ENCODE measurements at places on chromosomes 12 and 14.

DNA sequence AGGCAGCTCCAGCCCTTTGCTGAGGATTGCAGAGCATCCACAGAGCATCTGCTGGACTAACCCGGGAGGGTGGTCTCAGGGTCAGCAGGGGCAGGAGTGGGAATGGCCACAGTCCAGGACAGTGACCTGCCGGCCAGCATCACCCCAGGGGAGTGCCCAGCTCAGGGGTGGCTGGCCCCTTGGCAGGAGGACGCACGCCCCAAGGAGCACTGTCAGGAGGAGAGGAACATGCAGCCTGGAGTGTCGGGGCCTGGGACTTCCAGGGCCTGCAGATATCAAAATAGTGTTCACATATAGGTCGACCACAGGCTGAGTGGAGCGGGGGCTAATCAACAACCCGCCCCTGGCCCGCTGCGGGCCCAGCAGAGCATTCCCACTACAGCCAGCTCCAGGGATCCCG, 33.2 kb upstream of the TEX22 start:
- DNase-seq = no peak

DNA sequence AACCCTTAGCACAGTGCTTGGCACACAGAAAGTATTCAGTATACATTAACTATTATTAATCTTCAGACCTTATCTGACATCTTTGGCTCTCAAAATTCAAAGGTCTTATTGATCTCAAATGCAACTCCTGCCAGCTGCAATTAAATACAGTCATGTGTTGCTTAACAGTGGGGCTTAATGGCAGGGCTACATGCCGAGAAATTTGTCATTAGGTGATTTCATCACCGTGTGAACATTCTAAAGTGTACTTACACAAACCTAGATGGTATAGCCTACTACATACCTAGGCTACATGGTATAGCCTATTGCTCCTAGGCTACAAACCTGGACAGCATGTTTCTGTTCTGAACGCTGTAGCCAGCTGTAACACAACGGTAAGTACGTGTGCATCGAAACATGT, 156.3 kb upstream of the TMCC3 start:
- DNase-seq = no peak

- DNase-seq = no peak
These were observed 7.0 kb downstream of the CSRNP2 start for GRCh38 chr12:51076236-51076930.

DNA sequence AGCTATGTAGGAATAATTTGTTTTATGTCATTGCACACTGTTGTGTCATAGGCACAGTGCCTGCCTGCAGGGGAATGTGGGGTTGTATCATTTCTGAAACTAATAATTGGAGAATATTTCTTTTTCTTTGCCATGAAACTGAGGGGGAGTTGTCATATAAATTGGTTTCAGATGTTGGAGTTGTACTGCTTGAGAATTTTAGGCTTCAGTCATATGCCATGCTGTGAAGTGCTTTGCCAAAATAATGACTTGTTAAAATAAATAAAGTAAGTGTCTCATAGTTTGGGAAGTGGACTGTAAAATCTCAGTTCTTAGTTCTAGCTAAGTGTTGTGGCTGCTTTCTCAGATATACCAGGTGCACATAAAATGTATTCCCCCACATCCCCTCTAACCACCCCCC, 116.8 kb downstream of the DAAM1 start:
- DNase-seq = no peak

GRCh38 chr14:75879031-75879430, 102.8 kb downstream of the TGFB3 start:
- DNase-seq = no peak

GRCh38 chr12:67270622-67271021, 1.5 kb downstream of the CAND1 start:
- no peak for DNase-seq

DNA sequence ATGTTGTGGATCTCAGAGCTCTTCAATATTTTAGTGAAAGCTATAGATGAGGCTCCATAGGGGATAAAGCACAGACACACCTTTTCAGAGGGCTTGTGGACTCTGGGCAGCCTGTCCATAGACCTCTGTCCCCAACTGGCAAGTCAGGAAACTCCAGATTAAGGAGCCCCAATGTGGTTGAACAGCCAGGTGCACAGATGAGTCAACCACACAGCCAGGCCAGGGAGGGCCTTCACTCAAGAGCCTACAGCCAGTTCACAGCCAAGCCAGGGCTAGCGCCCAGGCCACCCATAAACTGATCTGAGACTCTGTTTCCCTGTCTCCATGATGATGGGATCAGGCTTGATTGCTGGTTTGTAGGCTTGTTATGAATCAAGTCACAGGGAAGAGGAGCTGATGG, 1.0 kb upstream of the BDKRB2 start:
- DNase-seq = no peak

GRCh38 chr12:126182619-126183236, 1117.5 kb downstream of the AACS start:
- no peak for DNase-seq

GRCh38 chr14:99905121-99905520, 111.9 kb downstream of the EML1 start:
- no peak for DNase-seq

GRCh38 chr14:52848626-52849025, 57.2 kb upstream of the GNPNAT1 start:
- no peak for DNase-seq

GRCh38 chr12:2982361-2982760, 23.2 kb downstream of the TEAD4 start:
- DNase-seq = no peak

DNA sequence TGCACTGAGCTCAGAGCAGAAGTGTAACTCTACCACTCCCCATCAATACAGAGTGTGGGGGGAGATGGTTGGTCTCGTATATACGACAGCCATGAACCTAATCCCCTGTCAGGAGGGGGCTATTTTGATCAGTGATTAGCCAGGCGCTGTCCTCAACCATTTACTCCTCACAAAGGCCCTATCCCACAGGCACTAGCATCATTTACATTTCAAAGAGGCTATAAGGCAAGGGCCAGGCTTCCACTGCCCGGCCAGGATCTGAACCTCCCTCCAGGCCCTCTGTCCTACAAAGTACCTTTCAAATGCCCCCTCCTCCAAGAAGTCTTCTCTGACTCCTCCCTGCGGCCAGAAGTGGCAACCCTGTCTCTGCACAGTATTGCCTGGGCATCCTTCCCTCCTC, 74.7 kb downstream of the ITPK1 start:
- DNase-seq = no peak

GRCh38 chr12:66127650-66128049, 2.9 kb downstream of the LLPH start:
- no peak for DNase-seq

DNA sequence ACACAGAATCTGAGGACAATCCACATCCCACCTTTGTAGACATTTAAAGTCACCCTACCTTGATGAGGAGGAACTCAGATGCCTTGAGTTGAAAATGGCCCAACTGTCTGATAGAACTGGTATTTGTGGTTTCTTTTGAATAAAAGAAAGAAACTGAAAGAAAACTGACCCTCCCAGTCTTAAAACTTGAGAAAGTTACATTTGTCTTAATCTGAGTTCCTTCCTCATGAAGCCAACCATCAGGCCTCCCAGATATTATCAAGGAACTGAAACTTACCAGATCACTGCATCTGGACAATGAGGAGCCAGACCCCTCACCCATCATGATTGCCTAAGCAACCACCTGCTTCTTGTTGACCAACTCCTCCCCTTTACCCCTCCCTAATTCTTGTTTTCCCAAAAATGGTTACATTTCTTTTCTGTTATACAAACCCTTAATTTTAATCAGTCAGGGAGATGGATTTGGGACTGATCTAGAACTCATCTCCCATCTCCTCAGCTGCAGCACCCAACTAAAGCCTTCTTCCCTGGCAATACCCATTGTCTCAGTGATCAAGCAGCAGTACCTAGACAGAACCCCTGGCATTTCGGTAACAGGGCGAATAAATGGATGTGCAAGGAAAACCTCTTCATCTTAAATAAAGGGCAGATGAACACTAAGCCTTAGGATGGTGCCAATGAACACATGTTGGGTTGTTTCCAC, 72.0 kb upstream of the RESF1 start:
- no peak for DNase-seq

GRCh38 chr12:127145241-127145928, 1121.6 kb upstream of the TMEM132C start:
- DNase-seq = no peak

- no peak for DNase-seq
These were observed 196.5 kb upstream of the AMIGO2 start for GRCh38 chr12:47276253-47276620.

GRCh38 chr12:8014836-8015235, 17.7 kb upstream of the FOXJ2 start:
- no peak for DNase-seq

DNA sequence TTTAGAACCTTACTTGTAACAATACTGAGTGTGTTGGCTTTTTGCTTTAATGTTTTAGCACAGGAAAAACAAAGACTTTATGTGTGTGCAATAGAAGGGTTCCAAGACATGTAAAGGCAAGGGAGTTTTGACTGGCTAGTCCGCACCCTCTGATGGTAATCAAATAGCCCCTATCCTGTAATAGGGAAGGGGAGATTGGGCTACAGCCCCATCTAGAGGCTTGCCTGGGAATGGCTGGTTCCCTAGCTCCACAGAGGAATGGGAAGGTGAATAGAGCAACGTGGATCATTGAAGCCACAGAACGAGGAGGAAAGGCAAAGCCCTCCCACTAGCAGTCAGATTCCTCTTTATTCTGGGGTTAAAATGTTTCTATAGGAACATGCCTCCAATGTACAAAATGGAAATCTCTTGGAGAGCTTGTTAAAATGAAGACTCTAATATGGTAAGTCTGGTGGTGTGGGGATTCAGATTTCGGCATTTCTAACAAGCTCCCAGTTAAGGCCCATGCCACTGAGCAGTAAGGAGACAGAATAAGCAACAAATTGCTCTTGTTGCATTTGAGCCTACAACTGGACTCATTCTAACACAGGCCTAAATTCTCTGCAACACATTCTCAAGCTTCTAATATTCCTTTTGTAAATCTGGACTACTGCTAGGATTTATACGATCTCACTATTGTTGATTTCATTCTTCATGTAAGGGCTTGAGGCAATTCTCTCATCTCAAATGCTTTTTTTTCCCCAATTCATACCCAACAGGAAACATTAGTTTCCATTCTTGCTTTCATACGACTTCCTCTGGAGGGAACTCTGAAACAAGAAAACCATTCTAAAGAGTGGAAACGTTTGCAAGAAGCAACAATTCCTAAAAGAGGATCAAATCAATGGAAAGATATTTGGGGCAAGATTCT, 57.1 kb downstream of the NIN start:
- DNase-seq = peak; percentile 41

GRCh38 chr14:19895282-19895681, 20.3 kb downstream of the OR4K2 start:
- DNase-seq = no peak

- no peak for DNase-seq
These were observed 29.4 kb downstream of the SLC24A4 start for GRCh38 chr14:92352158-92352985.

GRCh38 chr12:14723763-14724162, 27.4 kb upstream of the GUCY2C start:
- DNase-seq = no peak

DNA sequence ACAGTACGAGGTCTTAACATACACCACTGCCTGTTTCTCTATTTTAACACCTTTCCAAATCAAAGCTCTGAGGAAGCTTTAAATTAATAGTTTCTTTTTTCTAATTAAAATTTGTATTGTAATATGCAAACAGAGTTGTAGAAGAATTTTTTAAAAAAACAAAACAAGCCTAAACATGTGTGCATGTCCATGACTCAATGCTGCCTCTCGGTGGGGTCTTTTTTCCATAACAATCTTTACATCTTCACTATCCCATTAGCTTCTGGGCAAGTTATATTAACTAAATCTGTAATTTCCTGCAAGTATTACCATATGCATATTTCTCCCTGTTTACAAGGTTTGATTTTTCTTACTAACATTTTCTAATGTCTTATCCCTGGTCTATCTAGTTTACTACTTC, 143.9 kb upstream of the NAV3 start:
- no peak for DNase-seq

GRCh38 chr12:115672506-115673080, 604.9 kb downstream of the MED13L start:
- no peak for DNase-seq

GRCh38 chr14:104252256-104253215, 114.1 kb downstream of the KIF26A start:
- DNase-seq = no peak

GRCh38 chr14:68248481-68249255, 429.1 kb downstream of the RAD51B start:
- DNase-seq = no peak

DNA sequence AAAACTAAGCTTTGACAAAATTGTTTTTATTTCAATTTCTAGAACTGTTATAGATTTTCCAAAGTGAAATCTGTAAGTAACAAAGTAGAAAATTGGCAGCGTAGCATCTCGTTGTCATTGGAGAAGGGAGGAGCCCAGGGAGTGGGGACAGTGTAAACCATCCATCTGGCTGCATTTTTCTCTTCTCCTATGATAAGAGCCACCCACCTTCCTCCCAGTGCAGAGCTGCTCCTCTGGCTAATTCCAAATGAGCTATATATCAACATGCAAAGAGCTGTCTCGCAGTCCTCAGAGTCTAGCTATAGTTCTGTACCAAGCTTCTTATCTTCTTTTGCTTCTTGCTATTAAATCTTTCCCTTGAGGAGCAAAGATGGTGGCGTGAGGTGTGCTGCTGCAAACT, 56.6 kb downstream of the SCN8A start:
- no peak for DNase-seq

- no peak for DNase-seq
These were observed 11.5 kb downstream of the ZFP36L1 start for GRCh38 chr14:68781161-68782021.

DNA sequence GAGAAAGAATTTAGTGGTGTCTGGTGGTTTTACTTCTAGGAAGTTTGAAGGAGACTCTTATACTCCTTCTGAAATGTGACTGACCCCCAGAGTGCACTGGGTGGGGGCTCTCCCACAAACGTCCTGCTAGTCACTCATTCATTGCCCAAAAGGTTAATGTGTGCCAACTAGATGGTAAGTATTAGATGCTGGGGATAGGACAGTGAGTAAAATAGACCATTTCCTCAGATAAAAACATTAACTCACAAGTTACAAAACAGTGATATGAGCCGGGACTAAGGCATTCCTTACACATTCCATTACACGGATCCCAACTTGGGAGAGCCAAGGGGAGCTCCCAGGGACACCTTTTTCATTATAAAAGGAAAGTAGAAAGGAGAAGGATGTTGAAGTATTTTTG, 185.1 kb downstream of the ATXN7L3B start:
- no peak for DNase-seq

Data from caudate nucleus (tissue), 63 donors.